NCI-H1436 (cell line): ENCODE measurements at places on chromosomes 5 and 9.

GRCh38 chr9:123832858-123833650, 96.9 kb downstream of the DENND1A start:
- no peak for DNase-seq

DNA sequence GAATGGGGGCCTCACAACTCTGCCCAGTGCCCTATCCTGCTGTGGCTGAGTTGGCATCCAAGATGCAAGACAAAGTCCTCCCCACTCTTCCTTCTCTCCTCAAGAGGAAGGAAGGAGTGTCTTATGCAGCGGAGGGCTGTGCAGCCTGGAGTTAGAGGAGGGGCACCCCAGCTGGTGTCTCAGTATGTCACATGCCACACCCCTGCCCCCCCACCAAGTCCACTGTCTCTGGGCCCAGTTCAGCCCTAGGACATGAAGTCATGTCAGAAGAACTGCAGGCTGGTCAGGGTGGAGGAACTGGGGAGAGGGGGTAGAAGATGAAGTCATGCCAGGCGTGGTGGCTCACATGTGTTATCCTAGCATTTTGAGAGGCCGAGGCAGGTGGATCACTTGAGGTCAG, 28.0 kb upstream of the SLC28A3 start:
- no peak for DNase-seq

- DNase-seq = no peak
Observed at GRCh38 chr9:136522314-136523237, 23.3 kb downstream of the NOTCH1 start.

DNA sequence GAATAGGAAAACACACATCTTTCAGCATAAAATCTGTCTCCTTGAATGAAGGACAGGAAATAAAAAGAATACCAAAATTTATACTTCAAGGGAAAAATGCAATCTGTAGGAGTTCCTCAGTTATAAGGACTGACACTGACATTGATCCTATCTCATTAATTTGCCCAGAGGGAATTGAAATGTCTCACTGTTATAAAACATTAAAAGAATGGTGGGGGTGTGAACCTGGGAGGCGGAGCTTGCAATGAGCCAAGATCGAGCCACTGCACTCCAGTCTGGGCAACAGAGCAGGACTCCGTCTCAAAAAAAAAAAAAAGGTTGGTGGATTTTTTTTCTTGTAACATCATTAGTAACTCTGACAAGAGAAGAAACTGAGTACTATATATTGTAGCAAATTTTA, 60.8 kb downstream of the TTLL11 start:
- DNase-seq = no peak

DNA sequence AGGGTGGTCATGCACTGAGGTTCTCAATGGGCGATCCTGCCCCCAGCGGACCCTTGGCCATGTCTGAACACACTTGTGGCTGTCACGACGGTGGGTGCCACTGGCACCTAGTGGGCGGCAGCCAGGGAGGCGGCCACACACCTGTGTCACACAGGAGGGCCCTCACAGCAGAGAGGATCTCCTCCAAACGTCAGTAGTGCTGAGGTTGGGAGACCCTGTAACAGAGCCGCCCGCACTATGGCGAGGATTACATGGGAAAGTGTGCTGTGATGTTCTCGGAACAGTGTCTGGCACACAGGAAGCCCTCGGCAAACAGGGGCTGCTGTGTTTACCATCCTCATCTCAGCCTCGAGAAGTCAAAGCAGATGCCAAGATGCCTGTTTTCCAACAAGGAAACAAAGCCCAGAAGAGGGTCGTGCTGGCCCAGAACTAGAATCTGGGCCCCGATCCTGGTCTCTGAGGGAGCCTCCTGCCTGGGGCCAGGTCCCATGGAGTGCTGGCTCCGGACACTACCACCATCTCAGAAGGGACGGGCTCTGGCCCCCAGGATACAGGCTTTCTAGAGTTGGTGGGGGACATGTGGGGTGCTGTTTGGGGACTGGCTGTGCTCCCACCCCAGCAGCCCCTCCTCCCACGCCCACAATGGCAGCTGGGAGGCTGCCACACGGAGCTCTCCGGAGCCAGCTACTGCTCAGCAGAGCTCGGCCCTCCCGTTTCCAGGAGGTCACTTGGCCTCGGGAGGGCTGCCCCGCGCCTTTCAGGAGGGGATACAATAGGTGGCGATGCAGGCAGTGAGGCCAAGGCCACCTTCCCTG, 48.2 kb downstream of the DBH start:
- no peak for DNase-seq

GRCh38 chr5:67246108-67246507, 49.5 kb upstream of the CD180 start:
- peak; percentile 73 for DNase-seq

GRCh38 chr9:120538339-120538738, 41.6 kb downstream of the CDK5RAP2 start:
- DNase-seq = no peak

GRCh38 chr9:73280113-73280512, 128.4 kb downstream of the ANXA1 start:
- no peak for DNase-seq

DNA sequence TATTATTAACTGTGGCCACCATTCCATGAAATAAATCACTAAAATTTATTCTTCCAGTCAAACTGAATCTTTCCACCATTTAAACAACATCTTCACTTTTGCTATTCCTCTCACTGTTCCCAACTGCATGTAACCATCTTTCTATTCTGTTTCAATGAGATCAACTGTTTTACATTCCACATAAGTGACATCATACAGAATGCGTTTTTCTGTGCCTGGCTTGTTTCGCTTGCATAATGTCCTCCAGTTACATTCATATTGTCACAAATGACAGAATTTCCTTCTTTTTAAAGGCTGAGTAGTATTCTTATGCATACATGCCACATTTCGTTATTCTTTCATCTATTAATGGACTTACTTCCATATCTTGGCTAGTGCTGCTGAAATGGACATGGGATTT, 738.2 kb downstream of the SEMA5A start:
- DNase-seq = no peak

DNA sequence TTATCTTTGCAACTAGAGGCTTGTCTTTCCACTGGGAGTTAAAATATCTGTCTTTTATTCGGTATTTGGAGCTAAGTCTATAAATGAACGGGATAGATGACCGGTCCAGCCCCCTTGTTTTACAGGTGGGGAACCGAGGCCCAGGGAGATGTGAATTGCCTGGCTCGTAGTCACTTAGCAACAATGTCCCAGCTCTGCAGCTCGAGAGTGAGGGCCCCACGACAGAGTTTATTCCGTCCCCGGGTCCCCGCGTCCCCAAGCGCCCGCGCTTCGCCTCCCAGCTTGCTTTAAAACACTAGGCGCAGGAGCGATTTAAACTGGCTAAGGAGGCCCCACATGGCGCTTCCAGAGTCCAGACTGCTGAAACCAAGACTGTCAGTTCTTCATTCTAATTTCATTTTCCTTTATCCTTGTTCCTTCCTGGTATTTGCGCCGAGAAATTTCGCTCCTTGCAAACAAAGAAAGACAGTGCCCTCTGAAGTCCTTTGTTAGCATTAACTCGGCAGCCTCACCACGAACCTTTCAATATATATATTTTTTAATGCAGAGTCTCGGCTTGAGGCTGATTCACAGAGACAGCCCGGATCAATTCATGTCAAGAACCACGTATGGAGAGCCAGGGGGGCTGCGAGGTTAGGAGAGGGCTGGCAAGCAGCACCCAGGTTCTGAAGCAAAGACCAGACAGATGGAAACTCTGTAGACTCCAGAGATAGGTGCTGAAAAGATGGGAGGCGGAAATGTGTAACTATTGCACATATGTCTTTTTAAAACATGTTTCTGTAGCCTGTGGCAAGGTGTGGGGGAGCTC, 1.4 kb upstream of the ENC1 start:
- peak; percentile 32 for DNase-seq

GRCh38 chr9:73114958-73115357, 36.7 kb upstream of the ANXA1 start:
- DNase-seq = no peak

DNA sequence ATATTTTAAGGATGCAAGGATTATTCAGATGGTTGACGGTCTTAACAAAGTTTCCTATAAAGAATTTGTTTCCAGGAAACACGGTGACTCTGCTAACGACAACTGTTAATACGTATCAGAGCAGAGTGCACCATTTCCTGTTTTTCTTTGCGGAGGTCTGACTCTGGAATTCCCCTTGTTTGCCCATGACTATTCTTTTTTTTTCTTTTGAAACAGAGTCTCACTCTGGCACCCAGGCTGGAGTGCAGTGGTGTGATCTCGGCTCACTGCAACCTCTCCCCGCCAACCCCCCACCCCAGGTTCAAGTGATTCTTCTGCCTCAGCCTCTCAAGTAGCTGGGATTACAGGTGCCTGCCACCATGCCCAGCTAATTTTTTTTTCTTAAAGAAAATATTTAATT, 115.9 kb downstream of the CDC42SE2 start:
- DNase-seq = no peak

GRCh38 chr5:25029004-25029403, 384.2 kb upstream of the CDH10 start:
- peak; percentile 12 for DNase-seq

- DNase-seq = no peak
Observed at GRCh38 chr5:11383506-11384095, 520.6 kb downstream of the CTNND2 start.

DNA sequence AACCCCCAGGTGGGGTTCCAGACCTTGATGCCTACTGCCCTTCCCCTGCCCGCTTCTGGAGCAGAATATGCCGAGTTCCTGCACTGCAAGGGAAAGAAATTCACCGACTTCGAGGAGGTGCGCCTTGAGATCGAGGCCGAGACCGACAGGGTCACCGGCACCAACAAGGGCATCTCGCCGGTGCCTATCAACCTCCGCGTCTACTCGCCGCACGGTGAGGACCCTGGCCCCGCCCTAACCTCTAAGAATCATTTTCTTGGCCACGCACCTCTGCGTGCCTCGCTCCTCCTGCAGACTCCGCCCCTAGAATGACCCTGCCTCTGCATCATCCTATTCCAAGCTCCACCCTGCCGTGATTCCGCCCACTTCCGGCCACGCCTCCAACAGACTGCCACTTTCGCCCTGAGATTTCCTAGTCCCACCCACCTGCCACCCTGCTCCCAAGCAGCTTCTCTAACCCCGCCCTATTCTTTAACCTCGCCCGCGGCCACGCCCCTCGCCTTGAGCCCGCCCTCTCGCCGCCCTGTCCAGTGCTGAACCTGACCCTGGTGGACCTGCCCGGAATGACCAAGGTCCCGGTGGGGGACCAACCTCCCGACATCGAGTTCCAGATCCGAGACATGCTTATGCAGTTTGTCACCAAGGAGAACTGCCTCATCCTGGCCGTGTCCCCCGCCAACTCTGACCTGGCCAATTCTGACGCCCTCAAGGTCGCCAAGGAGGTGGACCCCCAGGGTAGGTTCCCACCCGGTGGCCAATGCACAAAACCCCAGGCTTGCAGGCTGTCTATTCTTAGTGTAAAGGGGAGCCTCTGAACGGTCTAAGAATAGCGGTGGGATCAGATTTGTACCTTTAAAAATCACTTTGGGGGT, 15.6 kb downstream of the DNM1 start:
- peak; percentile 88 for DNase-seq

GRCh38 chr5:13510616-13511015, 433.9 kb downstream of the DNAH5 start:
- DNase-seq = no peak

DNA sequence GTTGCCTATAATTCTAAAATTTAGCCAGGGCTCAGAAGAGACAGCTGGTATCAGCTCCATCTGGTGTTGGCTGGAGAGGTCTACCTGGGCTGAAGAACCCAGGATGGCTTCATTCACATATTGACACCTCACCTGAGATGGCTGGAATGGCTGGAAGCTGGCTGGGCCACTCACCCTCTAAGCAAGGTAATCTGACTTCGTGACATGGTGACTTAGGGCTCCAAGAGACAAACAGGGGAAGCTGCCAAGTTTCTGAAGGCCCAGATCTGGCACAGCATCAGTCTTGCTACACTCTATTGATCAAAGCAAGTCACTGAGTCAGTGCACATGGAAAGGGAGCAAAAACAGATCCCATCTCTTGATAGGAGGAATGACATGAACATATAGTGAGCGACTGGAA, 102.3 kb downstream of the EPB41L4A start:
- no peak for DNase-seq

DNA sequence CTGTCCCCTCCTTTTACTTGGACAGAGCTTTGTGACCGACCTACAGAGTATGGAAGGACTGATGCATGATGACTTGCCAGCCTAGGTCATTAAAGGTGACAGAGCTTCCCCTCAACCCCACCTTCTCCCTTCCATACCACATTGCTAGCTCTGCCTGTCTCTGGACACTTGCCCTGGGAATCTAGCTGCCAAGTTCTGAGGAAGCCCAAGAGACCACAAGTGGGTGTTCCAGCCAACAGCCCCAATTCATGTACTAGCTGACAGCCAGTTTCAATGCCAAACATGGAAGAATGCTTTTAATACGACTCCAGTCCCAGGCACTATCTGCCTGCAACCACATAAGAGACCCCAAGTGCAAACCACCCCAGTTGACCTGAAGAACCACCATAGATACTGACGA, 477.1 kb downstream of the SPOCK1 start:
- no peak for DNase-seq

DNA sequence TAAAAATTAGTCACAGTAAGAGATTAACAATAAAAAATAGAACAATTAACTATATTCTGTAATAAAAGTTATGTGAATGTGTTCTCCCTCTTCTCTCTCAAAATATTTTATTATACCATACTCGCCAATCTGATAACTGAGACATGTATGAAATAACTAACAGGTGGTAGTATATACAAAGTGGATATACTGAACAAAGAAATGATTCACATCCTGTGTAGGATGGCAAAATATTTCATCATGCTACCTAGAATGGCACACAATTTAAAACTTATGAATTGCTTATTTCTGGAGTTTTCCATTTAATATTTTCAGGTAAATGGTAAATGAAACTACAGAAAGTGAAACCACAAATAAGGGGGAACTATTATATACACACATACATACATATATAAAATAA, 152.5 kb downstream of the RNF180 start:
- no peak for DNase-seq

DNA sequence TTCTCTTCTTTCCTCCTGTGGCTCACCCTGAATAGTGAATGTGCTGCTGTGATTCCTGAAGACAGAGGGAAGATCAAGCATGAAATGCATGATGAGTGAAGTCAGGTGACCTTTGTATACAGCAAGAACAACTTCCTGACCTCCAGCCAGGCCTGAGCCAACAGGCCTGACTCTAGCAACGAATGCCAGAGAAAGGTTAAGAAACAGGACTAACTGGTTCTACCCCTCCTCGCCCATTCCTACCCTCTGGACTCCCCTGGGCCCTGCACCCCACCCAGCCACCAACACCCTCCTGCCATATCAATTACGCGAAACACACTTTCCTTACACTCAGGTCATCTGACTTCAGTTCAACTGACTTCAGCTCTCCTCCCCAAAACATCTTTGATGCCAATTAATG, 4.9 kb downstream of the SUSD1 start:
- DNase-seq = no peak

- DNase-seq = no peak
Observed at GRCh38 chr5:1011741-1012312, 3.2 kb downstream of the NKD2 start.

- DNase-seq = no peak
Observed at GRCh38 chr5:64939772-64940510, 171.2 kb downstream of the CWC27 start.

GRCh38 chr9:7003861-7004260, 246.1 kb downstream of the KDM4C start:
- no peak for DNase-seq

GRCh38 chr5:181173420-181174342, 26.3 kb downstream of the OR2V2 start:
- no peak for DNase-seq
